ENCODE measurements at places on chromosomes 7 and 10.

- peak; percentile 86 for DNase-seq
Observed at GRCh38 chr10:112951359-112952281, 1.6 kb downstream of the TCF7L2 start.

- DNase-seq = no peak
Observed at GRCh38 chr7:148789220-148789619, 90.5 kb downstream of the CUL1 start.

GRCh38 chr10:99528494-99529441 lies 4.0 kb upstream of the NKX2-3 start:
- DNase-seq = no peak

DNA sequence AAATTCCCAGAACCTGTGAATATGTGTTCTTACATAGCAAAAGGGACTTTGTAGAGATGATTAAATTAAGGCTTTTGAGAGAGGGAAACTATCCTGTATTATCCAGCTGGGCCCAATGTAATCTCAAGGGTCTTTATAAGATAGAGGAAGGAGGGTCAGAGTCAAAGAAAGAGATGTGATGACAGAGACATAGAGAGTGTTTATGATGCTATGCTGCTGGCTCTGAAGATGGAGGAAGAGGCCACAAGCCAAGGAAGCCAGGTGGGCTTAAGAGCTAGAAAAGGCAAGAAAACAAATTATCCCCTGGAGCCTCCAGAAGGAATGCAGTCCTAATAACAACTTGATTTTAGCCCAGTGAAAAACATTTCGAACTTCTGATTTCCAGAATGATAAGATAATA lies 15.3 kb upstream of the SKAP2 start:
- no peak for DNase-seq

DNA sequence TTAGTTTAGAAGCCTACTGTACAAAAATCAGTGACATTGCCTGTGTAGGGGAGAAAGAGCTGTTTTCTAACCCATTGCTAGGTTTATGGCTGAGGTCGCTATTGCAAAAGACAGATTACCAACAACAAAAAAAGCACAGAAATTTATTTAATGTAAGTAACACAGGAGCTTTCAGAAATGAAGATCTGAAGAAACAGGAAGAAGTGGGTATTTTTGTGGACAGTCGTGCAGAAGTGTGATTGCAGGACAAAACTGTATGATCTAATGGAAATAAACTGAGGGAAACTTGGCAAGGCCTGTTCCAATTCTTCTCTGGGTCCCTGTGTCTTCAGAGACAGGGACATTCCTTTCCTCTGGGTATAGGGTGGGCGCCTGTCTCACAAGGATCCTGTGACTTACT lies 87.4 kb downstream of the APBB1IP start:
- no peak for DNase-seq

GRCh38 chr10:30935078-30935477 lies 96.6 kb downstream of the ZNF438 start:
- no peak for DNase-seq

- peak; percentile 6 for DNase-seq
Observed at GRCh38 chr7:67716729-67717128, 720.1 kb downstream of the TYW1 start.

DNA sequence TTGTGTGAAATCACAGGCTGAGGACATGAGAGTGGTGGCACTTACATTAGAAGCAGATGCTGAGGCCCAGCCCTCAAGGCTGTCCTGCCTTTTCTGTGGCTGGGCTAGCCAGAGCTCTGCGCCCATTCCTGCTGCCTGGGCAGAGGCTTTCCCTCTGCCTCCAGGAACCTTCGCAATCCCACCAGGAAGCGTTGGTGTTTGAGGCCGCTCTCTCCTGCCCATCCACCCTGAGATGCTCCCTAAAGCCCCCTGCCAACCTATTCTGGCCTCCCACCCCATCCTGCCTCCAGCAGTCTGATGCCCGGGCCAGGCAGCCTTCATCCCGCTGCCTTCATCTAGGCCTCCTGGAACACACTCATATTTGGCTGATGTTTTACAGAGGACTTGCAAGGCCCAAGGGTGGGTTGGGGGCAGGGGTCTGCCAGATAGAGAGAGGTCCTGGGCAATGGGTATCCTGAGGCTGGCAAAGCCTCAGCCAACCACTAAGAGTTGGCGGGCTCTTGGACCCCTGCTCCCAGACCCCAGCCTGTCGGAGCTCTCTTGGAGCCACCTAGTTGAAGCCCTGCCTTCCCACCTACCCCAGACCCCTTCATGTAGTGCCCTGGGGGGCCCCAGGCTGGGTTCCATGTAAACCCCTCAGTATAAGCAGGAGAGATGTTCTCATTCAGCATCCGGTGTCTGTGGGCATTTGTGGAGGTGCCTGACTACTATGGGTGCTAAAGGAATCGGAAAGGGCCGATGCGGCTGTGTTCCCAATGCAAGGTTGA lies 32.7 kb downstream of the LDB3 start:
- no peak for DNase-seq

- no peak for DNase-seq
Observed at GRCh38 chr7:132117636-132118035, 458.6 kb downstream of the PLXNA4 start.

- DNase-seq = no peak
Observed at GRCh38 chr10:18219146-18219545, 78.9 kb downstream of the CACNB2 start.

GRCh38 chr7:14818871-14819270 lies 83.7 kb downstream of the DGKB start:
- DNase-seq = no peak

- no peak for DNase-seq
Observed at GRCh38 chr10:119191881-119192280, 13.3 kb upstream of the PRDX3 start.

GRCh38 chr10:101995451-101996063 lies 60.4 kb downstream of the ARMH3 start:
- DNase-seq = peak; percentile 18

DNA sequence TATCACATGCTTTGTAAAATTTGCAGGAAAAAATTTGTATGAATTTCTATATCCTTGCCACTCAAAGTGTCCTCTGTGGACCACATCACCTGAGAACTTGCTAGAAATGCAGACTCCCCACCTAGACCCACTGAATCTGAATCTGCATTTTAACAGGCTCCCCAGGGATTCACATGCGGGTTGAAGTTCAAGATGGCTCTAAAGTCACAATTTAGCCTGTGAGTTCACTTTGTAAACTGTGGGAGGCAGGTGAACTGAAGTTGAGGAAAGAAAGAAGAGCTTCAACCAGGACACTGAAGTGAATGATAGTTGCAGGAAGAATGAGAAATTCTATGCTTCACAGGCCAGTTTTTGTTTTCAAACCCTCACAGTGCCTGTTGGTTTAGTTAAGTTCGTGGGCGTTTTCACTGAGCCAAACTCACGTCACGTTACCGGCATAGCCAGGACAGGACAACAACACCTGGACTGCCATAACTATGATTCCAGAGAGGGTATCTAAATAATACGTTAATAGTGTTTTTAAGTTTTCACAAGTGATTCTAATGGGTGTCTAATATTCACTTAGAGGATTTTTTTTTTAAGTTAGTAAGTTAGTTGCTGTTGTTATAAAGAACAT lies 240.0 kb downstream of the PHTF2 start:
- no peak for DNase-seq

DNA sequence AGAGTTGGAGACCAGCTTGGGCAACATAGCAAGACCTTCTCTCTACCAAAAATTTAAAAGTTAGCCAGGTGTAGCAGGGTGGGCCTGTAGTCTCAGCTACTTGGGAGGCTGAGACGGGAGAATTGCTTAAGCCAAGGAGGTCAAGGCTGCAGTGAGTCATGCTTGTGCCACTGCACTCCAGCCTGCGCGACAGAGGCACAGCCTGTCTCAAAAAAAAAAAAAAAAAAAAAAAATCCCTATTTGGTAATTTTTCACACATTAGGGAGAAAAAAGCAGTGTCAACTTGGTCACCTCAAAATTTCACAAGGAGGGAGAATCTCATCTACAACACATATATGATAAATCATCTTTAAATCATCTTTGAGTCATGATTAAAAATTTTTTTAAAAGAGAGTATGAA lies 6.4 kb upstream of the ZNF398 start:
- no peak for DNase-seq

DNA sequence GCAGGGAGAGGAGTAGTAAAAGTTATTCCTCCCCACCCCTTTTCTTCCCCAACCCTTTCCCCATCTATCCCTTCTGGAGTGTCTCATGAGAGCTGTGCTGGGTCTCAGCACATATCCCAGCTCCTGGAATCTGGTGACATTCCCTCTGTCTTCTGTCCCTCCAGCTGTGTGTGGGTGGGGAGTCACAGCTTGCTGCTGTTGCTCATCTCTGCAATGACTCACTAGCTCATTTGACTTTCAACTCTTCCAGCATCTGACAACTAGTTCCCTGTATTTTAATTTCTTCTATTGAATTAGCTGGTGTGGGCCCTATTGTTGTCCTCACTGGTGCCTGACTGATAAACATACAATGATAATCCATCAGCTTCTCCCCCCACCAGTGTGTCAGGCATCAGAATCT lies 198.9 kb upstream of the AUTS2 start:
- DNase-seq = peak; percentile 91

- DNase-seq = peak; percentile 93
Observed at GRCh38 chr10:74924251-74924963, 98.0 kb downstream of the KAT6B start.

DNA sequence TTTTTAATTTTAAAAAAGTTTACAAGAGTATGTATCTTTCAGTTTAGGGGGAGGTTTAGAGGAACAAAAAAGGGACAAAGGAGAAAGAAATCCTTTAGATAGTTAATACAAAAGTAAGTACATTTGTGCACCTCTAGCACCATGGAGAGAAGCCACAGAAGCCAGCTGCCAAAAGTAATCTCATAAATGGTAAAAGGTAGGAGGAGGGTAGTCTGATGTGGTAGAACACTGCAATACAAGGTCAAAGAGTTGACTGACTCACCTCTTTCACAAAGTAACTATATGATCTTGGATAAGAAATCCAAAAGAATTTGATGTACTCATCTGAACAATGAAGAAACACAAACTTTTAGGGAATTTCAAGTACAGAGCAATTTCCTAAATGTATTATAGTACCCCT lies 68.1 kb downstream of the CNOT4 start:
- DNase-seq = peak; percentile 2

- no peak for DNase-seq
Observed at GRCh38 chr7:5470816-5471215, 47.2 kb upstream of the TNRC18 start.

DNA sequence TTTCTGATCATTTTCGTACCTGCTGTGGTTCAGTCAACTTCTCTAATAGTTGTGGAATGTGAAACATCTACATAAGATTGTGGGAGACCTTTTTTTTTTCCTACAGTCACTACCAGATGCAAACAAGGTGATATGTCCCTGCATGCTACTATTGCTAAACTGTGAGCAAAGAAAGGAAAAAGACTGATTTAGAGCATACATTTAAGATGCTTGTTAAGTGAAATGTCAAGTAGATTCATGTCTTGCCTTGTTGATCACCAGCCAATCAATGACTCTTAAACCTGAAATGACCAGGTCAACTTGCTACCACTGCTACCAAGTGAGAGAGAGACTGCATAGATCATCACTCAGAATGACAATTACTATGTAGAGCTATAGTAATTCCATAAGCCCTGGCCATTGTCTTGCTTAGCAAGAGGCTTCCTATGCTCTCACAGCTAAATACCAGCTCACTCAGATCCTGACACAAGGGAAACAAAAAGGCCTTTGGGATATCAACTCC lies 84.3 kb upstream of the SKAP2 start:
- no peak for DNase-seq

DNA sequence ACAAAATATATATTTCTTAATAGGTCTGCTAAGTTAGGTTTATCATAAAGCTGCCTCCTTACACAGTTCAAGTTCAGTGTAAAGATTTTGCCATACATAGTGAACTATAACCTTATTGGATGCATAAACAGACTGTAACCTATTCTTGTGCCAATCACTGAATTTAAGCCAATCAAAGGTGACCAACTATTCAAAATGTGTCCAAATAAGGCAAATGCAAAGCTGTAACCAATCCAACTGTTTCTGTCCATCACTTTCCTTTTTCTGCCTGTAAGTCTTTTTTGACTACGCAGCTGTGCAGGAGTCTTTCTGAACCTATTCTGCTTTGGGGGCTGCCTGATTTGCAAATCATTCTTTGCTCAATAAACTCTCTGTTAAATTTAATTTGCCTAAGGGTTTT lies 11.6 kb upstream of the DNMBP start:
- DNase-seq = no peak

- no peak for DNase-seq
Observed at GRCh38 chr10:8042721-8043568, 11.5 kb upstream of the GATA3 start.

- no peak for DNase-seq
Observed at GRCh38 chr7:39924122-39924521, 25.9 kb upstream of the CDK13 start.

- DNase-seq = no peak
Observed at GRCh38 chr10:86199041-86199440, 167.6 kb downstream of the GRID1 start.

GRCh38 chr7:77565917-77566316 lies 28.8 kb downstream of the PTPN12 start:
- peak; percentile 45 for DNase-seq

- DNase-seq = no peak
Observed at GRCh38 chr10:13725594-13725993, 138.8 kb downstream of the PRPF18 start.

DNA sequence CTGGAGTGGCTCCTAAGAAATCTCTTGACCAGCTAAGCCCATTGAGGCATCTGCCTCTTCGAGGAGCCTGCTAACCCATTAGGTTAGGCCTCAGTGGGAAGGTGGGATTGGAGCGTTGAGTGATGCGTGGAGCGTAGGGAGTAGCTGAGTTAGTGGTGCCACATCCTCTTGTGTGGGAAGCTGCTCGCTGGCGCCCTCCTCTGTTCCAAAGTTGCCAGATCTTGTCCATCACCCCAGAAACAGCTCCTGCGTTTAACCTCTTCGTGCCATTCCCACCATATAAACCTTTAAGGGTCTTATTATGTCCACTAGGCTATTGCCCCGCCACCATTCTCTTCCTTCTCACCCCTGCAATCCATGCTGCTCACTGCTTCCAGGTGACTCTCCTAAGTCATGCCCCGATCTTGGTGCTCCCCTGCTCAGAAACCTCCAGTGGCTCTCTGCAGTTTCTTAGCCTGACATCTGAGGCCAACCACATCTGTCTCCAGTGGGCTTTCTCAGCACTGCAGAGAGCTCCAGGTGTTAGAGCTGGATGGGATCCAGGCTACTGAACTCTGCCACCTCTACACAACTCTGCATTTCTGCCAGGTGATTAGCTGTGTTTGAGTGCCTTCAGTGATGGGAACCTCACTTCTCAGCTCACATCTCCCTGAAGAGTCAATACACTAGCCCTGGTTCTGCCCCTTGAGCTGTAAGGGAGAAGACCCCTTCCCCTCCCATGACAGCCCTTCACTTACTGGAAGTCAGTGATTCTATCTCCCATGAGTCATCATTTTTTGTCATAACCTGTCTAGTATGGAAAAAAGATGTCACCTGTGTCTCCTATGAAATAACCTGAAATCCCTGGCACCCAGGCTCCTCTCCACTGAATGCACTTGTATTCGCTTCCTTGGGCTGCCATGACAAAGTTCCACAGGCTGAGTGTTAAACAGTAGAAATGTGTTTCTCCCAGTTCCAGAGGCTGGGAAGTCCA lies 65.0 kb upstream of the FGFR2 start:
- no peak for DNase-seq

All from fibroblast of skin of back (primary cell).